ENCODE measurements at places on chromosomes 6 and 20.

- no peak for DNase-seq
Observed at GRCh38 chr6:96888745-96889144, 8.9 kb downstream of the NDUFAF4 start.

DNA sequence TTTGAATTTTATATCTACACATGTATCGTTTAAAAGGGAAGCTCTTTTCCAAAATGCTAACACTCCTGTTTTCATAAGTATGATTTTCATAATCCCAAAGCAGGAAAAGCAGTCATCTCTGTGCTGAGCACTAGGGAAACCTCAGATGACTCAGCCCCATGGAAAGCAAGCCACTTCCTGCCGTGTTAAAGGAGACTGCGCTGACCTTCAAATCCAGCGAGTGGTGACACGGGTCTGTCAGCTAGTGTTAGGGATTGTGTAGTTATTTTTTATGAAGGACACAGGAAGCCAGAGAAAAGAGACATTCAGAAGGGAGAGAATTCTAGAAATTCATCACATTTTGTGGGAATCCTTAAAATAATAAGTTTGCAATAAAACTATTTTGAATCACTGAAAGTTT lies 57.0 kb upstream of the CD93 start:
- no peak for DNase-seq

DNA sequence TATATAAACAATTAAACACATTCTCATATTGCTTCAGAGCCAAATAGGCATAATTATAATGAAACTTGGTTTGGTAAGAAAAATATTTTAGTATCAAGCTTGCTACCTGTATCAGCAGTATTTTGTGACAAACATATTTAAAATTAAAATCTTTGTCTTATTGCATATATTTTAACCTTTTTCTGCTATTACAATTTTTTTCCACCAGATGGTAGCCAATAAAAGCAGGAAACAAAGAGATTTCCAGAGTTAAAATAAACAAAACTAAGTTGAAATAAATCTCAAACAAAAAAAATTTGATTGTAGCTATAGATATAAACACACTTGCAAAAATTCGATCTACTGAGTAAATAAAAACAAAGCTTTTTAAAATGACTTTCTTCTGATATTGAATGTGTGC lies 491.3 kb upstream of the GJE1 start:
- no peak for DNase-seq

- no peak for DNase-seq
Observed at GRCh38 chr20:59351157-59352040, 51.0 kb downstream of the EDN3 start.

- no peak for DNase-seq
Observed at GRCh38 chr6:13377054-13377758, 48.9 kb upstream of the TBC1D7 start.

GRCh38 chr6:40997234-40997957 lies 41.6 kb downstream of the UNC5CL start:
- DNase-seq = no peak

GRCh38 chr20:31903627-31904386 lies 33.4 kb downstream of the TTLL9 start:
- DNase-seq = no peak

DNA sequence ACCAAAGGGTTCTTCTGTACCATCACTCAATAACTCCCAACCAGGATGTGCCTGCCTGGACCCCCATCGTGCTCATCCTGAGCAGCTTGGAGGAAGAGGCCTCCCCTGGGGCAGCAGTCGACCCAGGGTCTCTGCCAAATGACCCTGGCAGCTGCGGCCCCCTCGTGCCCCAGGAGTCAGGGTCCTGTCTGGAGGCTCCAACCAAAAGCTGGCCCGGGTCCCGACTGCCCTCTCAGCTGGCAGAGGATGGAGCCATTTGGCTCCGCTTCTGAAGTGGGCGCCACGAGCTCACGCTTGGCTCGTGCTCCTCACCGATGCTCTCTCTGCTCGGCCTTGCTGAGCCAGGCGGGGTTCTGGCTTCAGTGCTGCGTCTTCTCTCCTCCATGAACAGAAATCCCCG lies 56.8 kb downstream of the TFAP2C start:
- DNase-seq = no peak

DNA sequence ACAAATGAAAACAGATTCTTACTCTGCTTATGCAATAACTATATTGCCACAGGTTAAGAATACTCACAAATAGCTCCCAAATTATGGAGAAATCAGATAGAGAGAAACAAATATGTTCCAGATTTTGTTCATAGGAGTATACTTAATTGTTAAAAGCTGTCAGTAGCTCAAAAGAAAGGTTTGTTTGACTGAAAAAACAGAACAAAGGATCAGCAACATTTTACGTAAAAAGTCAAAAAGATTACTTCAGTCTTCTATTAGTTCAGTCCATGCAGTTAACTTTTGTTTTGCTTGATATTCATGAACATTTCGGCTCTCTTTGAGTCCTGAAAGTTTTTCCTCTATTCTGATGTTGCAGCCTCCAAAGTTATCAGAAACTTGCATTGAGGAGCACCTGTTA lies 13.4 kb upstream of the NANP start:
- no peak for DNase-seq

DNA sequence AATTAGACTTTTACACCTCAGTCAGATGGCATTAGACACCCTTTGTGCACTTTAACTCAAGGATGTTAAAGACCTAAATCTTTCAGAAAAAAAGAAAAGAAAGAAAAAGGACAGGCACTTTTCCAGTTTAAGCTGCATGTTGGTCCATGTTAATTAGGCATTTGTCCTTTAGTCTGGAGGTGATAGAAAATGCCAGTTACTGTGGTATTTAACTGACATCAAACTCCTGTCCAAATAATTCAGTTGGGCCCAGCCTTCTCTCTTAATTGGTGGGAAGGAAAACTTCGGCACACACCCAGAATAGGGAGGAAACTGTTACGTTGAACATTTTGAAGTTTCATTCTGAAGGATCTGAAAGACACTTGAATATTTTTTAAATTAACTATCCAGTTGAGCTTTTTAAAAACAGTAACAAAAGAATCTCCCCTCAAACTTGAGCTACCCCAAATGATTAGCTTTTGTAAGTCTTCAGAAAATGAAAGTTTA lies 30.3 kb downstream of the RREB1 start:
- DNase-seq = no peak

DNA sequence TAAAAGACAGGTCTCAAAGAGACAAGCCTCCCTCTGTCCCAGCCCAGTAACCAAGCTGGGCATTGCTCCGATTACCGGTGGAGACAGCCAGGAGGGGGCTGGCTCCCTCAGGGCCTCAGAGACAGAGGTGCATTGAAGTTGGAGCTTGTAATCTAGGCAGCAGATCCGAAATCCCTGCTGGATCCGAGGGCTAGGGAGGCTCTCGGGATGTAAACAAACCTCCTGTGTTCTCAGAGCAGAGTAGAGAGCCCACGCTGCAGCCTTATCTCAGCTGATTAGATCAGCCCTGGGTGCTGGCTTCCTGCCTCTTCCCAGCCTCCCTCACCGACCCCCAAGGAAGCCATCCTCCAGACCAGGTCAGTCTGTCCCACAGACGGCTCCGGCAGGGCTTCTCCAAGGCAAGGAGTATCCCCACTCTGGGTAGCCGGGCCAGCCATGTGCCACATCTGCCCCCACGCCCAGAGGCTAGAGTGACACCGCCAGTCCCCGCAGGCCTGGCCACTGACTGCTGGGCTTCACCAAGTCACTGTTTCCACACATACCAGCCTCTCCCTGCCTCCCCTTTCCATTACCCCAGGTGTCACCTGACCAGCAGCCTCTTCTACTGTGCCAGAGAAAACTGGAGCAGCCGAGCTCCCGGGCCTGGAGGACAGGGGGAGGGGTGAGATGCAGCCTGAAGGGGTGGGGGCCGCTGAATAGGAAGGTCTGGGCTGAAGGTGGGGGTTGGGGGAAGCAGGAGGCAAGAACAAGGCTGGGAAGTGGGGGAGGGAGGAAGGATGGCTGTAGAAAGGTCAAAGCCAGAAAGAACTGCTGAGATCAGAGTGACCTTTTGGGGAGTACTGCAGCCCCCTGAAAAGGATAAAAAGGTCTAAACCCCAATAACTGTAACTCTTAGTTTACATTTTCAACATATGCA lies 6.0 kb downstream of the SDC4 start:
- peak; percentile 87 for DNase-seq

DNA sequence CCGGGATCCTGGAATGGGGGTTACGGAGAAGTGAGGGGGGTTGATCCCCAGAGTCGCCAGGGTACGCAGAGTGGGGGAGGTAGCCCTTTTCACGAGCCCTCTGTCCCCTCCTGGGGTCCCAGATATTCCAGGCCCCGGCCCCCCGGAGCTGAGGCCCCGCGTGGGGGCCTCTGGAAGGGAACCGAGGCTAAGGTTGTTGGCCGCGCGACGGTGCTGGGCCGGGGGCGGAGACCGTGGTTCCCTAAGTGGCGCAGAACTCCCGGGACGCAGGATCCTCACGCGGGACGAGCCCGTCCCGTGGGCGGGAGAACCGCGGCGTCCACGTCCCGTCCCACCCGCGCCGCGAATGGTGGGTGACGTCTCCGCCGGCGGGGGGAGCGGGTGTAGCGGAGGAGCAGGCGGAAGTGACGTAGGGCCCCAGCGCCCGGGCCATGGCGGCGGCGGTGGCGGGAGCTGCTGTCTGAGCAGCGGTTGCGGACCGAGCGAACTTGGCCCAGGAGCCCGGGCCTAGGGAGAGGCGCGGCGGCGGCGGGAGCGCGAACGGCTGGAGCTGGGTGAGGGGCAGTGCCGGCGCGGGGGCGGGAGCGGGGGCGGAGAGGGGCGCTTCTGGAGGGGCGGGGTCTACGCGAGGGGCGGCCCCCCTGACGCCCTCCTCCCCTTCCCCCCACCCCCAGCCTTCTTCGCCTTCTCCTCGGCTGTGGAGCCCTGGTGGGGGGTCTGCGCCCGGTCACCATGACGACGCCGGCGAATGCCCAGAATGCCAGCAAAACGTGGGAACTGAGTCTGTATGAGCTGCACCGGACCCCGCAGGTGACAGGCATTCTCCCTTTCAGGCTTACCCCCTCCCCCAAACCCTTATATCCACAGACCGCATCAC lies at the start of gene RING1:
TSS of gene RING1 (plus strand) at position 410 of the 877 bp plus-strand sequence. CDS start at position 733, 323 bp downstream.
- peak; percentile 90 for DNase-seq

DNA sequence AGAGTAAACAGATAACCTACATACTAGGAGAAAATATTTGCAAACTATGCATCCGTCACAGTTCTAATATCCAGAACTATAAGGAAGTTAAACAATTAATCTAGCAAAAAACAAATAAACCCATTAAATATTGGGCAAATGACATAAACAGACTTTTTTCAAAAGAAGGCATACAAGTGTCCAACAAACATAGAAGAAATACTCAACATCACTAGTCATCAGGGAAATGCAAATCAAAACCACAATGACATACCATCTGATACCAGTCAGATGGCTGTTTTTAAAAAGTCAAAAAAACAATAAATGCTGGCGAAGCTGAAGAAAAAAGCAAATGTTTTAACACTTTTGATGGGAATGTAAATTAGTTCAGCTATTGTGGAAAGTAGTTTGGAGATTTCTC lies 1117.7 kb upstream of the MAP3K7 start:
- no peak for DNase-seq

GRCh38 chr20:54162378-54163009 lies 11.3 kb downstream of the CYP24A1 start:
- DNase-seq = peak; percentile 66

DNA sequence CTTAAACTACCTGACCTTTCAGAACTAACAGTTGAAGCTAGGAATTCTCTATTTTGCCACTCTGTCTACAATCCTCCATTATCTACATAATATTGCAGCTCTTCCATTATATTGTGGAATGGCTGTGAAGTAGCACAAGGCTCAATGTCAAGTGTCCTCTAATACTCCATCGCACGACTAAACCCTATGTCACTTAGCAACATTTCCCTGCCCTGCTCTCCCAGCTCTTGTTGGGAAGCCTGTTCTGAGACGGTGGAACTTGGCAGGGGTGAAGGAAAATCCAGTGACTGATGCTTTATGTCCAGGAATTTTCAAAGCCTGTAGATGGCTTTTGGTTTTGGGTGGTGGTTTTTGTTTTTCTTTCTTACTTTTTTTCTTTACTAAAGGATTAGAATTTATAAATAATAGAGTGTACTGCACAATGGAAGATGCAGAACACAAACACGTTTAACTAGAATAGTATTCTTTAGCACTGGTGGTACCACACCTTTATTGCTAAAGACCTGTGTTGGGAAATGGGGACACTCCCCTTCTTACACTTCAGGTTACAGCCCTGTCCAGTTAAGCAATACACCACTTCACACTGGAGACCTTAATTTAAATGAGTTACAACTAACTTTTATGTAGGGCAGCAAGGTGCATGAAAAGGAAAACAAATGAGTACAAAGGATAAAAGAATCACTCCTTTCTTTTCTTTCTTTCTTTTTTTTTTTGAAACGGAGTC lies 20.7 kb upstream of the AMD1 start:
- no peak for DNase-seq

DNA sequence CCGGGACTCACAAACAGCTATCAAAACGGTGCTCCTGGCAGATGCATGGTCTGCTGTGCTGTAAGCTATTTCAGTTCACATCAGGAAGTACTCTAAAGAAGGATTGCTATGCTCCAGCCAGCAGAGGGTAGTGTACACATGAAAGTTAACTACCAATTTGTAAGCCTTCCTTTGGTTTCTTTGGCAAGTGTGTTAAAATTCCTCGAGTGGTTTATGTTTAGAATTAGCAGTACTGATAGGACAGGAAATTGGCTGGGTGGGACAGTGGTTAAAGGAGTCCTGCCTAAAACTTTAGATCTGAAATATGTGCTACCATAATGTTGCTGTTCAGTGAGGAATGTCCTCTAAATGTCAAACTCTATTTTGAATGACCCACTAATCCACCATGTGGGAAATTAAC lies 47.4 kb downstream of the TRMT11 start:
- DNase-seq = peak; percentile 6

- no peak for DNase-seq
Observed at GRCh38 chr6:106117579-106117978, 31.4 kb downstream of the PRDM1 start.

DNA sequence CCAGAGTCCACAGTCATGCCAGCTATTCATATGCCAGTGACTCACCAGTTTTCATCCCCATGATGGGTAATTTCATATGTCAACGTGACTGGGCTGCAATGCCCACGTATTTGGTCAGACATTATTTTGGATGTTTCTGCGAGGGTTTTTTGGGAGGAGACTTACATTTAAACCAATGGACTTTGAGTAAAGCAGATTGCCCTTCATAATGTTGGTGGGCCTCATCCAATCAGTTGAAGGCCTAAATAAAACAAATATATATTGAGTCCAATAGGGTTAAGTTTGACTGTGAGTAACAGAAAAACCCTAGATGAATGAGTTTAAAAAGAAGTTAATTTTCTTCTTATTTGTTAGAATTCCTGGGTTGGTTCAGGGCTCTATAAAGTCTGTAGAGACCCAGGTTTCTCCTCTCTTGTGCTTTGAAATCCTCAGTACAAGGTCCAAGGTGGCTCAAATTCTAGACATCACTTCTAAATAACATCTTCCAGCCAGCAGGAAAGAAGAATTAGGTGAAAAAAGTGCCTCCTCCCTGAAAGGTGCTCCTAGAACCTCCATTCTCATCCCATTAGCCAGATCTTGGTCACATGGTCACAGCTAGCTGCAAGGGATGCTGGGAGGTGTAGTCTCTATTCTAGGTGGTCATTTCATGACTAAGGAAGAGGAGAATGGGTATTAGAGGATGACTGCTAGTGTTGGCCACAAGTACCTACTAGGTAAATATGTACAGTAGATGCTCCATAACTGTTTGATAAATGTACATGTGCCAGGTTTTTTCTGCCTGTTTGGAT lies 16.7 kb upstream of the NEDD9 start:
- DNase-seq = no peak

- DNase-seq = no peak
Observed at GRCh38 chr20:57180954-57181353, 85.5 kb downstream of the BMP7 start.

GRCh38 chr20:23161968-23162696 lies 76.0 kb upstream of the CD93 start:
- DNase-seq = no peak

Measured in posterior cingulate gyrus (tissue), 11 donors.